ENCODE measurements at places on chromosomes 12 and 14. TPM values are rescaled to one million over a fixed set of nuclear protein-coding genes. Genes with fewer than 3 reads are reported as not detected.

IKZF4 gene
- 1.6 TPM for total RNA-seq

VSX2 gene
- not detected for total RNA-seq

ZBTB1 gene
- total RNA-seq: 52.2 TPM

DNAI7 gene
- 3.7 TPM for total RNA-seq

DDX24 gene
- total RNA-seq: 112 TPM

RNF212B gene
- not detected for total RNA-seq

LMO3 gene
- total RNA-seq: 1,227 TPM

KRT78 gene
- not detected for total RNA-seq

GDF11 gene
- total RNA-seq: 6.1 TPM

FAIM2 gene
- total RNA-seq: 17.9 TPM

RERGL gene
- total RNA-seq: 2.0 TPM

KIF26A gene
- total RNA-seq: 13.0 TPM

KCNK10 gene
- 11.8 TPM for total RNA-seq
